NCI-H1092 (cell line): ENCODE measurements at places on chromosomes 6 and 20.

- DNase-seq, result no peak
Measured at GRCh38 chr6:152575161-152575560, 62.0 kb downstream of the SYNE1 start.

- no peak for DNase-seq
Measured at GRCh38 chr20:57342829-57343228, 8.2 kb upstream of the RAE1 start.

GRCh38 chr20:61042506-61043385, 209.3 kb upstream of the CDH4 start:
- no peak for DNase-seq

GRCh38 chr6:79438030-79438429, 99.2 kb downstream of the LCA5 start:
- DNase-seq, result no peak

DNA sequence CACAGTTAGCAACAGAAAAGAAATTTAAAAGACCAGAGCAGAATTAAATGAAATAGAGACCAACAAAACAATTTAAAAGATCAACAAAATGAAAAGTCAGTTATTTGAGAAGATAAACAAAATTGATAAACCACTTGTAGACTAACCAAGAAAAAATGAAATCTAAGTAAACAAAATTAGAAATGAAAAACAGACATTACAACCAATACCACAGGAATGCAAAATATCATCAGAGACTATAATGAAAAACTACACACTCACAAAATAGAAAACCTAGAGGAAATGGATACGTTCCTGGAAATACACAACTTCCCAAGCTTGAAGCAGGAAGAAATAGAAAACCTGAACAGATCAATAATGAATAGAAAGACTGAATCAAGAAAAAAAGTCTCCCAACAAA, 97.8 kb downstream of the WDR27 start:
- DNase-seq, result no peak

DNA sequence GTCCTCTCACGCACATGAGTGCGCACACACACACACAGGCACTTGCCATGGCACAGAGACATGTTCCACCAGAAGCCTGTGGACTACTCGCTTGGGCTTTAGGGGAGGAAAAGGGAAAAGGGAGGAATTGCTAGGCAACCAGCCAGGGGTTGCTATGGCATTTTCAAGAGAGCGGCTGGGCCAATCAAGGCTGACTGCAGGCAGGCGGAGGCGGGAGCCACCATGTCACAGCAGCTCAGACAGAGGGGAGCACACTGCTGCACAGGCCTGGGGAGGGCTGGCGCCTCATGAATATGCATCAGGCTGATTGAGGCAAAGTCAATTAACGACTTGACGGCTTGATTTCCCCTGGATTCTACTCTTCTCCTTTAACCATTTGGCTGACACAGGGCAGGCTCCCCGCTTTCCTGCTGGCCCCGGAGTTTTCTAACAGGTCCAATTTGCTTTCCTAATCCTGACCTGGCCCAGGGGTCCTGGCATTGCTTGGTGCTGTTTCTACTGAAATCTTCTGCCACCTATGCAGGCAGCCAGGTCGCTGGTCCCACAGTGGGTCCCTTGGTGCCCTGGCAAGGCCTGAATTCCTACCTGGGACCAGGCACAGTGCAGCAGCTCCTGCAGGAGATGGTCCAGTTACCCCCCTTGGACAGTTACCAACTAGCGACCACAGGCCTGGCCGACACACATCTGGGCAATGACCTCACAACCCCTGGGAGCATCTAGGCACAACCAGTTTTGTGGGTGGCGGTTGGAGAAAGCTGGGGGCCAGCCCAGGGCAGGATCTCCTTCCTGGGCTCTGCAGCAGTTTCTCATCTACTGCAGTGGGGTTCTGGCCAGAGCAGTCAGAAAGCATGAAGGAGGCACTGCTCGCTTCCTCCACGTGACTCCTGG, 52.1 kb downstream of the YTHDF1 start:
- no peak for DNase-seq
